Upper lobe of left lung (tissue), 6 donors: ENCODE measurements at places on chromosomes 6 and 20.

- DNase-seq: no peak
These were observed 154.3 kb downstream of the NFATC2 start for GRCh38 chr20:51388227-51388626.

- no peak for DNase-seq
These were observed 74.8 kb downstream of the HACE1 start for GRCh38 chr6:104784884-104785283.

DNA sequence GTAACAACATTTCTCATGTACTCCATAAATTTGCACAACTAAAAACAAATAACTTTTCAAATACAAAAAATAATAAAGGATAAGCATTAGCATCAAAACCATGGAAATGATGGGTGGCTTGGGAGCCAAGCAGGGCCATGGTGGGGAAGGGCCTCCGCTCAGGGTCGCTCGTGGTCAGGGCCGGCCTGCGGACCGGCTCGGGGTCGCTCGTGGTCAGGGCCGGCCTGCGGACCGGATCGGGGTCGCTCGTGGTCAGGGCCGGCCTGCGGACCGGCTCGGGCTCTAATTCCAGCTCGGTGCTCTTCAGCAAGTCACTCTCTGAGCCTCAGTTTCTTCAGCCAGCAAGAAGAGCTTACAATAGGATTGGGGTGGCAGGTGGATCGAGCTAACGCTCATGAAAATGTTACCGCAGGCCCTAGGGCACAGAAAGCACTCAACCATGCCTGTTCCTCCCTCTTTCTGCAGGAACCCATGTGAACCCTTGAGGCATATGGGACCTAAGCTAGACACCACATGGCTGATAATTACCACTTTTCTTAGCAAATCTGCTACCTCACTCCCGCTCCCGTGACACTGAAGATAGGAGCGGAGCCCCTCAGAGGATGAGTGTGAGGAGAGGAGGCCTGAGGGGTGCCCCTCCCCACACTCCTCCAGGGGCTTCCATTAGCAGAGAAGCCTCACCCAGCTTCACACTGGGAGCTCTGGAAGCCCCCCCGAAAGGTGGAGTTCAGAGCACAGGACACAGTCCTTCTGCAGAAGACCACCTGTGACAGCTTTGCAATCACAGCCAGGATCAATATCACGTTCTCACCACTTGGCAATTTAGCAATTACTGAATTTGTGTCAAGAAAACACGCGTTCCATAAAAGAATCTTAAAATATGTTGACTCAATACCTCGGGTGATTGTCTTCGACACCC lies 103.0 kb downstream of the PSMB1 start:
- no peak for DNase-seq

DNA sequence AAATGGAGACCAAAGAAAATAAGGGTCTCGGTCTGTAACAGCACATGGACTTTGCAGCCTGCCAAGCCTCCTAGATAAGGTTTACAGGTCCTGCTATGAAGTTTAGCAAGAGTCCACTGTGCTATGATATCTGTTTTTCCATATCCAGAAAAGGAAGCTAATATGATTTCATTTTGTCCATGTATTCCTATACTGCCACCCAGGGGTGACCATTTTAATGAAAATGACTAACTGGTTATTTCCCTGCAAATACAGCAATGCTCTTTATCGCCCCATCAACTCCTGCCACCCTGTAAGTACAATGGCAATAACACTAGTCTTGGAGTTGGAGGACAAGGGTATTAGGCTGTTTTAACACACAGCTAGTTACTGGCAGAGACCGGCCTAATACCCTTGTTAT lies 115.2 kb upstream of the GLP1R start:
- no peak for DNase-seq

DNA sequence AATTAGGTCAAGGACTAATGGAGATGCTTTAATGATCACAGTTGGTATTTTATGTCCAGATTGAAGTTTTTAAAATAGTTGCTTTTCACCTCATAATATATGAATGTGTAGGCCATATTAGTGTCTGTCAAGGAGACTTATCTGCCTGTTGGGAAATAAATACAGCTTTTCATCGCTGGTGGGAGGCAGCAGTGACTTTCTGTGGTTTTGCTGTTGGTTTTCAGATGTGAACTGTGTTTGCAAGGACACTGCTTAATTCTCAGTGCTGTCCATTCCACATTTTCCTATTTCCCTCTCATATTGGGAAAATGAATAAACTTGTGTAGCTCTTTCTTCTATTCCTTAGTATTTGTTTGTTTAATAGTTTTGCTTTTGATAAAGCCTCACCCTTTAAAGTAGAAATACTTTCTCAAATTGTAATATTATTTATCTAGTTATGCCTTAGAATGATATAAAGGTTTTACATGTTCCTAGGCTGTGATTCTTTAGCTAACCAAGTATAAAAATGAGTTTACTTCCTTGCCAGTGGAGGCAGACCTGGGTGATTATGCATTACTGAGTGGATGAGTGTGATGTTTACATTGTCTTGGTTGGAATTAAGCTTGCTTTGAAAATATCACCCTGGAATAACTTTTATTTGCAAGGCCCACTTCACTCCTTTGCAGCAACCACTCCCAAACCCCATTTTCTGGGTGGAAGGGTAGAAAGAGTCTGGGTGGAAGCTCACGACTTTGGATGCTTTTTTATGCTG lies 3.3 kb downstream of the PLCB4 start:
- DNase-seq: no peak

DNA sequence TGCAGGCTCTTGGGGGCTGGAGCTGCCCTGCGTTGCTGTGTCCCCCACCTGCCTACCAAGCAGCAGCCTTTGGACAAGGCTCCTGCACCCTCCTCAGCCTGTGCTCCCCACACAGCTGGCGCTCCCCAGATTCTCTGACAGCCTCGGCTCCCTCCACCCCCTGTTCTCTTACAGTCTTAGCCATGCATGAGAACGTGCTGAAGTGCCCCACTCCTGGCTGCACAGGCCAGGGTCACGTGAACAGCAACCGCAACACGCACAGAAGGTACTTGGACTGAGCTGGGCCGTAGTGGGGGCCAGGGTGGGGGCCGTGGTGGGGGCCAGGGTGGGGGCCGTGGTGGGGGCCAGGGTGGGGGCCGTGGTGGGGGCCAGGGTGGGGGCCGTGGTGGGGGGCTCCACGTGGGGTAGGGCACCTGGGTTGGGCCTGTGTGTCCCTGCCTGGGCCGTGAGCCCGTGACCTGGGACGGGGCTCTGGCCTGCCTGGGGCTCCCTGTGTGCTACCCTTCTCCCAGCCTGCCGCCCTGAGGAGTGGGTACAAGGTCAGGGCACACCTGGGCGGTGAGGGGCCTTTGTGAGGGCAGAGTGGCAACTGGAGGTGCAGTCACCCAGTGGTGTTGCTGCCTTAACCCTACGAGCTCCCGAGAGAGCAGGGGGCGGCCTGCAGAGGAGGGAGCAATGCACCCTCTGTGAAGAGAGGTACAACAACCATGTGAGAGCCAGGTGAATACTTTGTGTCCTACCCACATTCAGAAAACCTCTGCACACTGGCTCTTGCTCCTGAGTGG lies 43.5 kb upstream of the PCMTD2 start:
- peak; percentile 66 for DNase-seq

DNA sequence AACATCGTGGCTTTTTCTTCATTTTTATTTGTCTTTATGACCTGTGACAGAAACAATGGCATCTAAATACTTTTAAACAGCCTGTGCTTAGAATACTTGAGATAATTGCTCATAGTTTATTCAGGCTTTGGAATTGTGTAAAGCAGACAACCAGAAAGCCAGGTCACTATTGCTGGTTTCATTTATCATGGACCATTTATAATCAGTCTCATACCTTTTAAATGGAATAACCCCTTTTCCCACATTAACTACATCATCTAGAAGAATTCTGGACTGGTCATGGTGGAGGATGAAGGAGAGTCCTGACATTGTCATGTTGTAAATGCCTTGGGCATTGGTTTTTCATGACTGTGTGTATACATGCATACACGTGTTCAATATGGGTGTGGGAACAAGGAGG lies 661.5 kb downstream of the EPM2A start:
- no peak for DNase-seq

- DNase-seq: no peak
These were observed 353.9 kb downstream of the HACE1 start for GRCh38 chr6:104505838-104506237.

- no peak for DNase-seq
These were observed 301.2 kb upstream of the BMP2 start for GRCh38 chr20:6466075-6466810.

- no peak for DNase-seq
These were observed 61.3 kb upstream of the HEY2 start for GRCh38 chr6:125688138-125688537.

- DNase-seq: no peak
These were observed 84.2 kb downstream of the MRPL14 start for GRCh38 chr6:44042989-44043478.

GRCh38 chr20:57787990-57788781 lies 78.4 kb upstream of the PMEPA1 start:
- DNase-seq: peak; percentile 52

DNA sequence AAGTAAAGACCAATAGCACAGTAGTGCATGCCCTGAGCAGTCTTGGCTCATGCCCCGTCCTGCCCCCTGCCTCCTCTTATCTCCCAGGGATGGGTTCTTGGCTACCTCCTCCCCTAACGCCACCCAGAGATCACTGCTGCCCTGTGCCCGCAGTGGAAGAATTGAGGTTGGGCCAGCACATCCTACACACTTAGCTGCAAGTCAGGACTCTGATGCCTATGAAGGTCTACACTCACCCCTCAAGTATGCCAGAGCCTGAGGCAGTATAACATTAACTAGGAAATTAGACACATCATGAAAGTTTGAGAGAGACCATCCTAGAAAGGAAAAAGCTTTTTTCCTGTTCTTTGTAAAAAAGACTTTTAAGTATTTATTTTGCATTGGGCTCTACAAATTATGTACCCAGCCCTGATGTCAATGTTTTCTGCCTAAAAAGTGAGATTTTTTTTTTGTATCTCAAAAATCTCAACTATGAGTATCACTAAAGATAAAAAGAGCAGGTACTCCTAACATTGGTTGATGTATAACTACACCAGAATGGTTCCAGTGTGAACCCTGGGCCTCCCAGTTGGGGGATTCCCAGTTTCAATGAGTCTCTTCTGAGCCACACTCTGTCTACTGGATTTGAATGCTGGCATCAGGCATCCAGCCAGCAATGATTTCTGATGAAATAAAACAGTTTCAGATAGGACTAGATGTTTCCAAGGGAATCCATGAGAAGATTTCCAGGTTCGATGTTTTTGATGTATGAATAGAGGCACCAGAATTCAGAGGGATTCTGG lies 115.4 kb downstream of the ISM1 start:
- no peak for DNase-seq

DNA sequence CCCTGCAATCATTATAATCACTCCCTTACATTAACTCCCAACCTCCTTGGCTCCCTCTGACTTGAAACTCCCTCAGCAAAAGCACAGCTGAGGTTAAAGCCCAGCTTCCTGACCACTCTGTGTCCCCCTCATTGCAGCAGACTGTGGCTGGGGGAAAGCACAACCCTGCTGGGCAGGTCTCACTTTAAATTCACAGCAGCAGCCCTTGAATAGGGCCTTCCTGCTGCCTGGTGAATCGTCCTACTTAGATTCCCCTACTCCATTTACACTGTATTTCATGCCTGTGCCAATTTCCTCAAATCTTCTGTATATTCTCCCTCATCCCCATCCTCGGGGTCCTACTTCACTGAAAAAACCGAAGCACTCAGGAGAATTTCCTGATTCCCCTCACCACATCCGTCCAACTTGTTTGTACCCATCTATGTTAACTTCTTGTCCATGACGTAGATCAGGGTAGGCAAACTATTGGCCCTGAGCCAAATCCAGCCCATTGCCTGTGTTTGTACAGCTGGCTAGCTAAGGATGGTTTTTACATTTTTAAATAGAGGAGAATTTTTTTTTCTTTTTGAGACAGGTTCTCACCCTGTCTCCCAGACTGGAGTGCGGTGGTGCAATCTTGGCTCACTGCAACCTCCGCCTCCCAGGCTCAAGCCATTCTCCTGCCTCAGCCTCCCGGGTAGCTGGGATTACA lies 31.5 kb upstream of the GCM1 start:
- no peak for DNase-seq

DNA sequence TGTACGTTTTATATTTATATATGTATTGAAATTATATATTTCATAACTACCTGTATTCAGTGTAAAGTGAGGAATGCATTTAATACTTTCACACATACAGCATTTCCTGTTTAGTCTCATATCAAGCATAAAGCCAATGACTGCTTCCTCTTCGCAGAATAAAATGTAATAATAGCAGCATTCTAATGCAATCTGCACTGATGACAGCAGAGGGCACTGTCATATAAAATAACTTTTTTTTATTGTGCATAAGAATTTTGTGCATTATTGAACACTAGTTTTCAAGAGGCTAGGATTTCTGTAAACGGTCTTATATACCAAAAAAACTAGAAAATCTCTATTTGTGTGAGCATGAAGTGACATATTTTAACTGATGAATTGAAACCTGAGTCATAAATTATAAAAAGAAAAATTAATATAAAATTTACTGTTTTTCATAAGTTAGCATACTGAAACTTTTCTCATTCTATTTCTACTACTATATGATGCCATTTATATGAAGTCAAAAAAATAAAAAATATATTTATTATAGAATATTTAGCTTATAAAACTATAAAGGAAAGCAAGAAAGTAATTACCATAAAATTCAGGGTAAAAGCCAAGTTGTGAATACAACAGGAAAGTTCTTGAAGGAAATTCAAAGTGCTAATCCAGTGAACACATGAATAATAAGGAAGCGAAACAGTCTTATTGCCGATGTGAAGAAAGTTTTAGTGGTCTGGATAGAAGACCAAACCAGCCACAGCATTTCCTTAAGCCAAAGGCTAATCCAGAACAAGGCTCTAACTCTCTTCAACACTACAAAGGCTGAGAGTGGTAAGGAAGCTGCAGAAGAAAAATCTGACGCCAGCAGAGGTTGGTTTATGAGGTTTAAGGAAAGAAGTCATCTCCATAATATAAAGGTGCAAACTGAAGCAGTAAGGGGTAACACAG lies 36.3 kb downstream of the RNF146 start:
- no peak for DNase-seq

DNA sequence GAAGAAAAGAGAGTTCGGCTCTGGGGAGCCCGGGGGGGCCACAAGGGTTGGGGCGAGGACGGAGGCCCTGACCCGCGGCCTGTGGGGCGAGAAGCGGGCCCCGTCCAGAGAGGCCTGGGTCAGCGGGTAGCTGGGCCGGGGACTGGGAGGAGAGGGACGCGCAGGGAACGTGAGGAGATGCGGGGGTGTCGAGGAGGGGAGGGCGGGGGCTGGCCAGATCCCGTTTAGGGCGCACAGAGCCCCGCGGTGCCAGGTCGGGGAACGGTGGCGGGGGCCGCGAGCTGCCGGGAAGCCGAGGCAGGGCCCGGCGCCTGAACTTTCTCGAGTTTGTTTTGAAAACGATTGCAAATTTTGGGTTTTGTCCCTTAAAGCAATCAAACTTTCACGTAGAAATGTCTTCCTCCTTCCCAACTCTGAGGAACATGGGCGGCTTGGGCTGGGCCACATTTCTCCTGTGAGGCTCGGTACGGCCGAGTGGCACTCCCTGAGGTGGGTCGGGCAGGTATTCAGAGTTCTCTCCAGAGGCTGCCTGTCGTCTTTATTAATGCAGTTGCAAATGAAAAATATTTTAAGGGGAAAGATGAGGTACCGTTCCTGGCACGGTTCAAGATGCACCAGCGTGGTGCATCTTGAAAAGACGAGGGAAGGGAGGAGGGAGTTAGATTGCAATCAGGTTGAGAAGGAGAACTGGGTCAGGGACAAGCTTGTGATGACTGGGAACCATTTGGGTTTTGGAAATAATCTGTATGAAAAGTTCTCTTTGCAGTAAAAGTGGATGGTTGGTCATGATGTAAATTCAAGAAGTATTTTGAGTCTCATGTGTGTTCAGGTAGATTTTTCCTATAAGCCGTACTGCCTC lies 972 bp downstream of the RNF8 start:
- DNase-seq: peak; percentile 86

GRCh38 chr6:57159127-57159526 lies 13.0 kb upstream of the BAG2 start:
- DNase-seq: no peak
